NCI-H2107 (cell line): ENCODE measurements at places on chromosomes 2 and 18.

DNA sequence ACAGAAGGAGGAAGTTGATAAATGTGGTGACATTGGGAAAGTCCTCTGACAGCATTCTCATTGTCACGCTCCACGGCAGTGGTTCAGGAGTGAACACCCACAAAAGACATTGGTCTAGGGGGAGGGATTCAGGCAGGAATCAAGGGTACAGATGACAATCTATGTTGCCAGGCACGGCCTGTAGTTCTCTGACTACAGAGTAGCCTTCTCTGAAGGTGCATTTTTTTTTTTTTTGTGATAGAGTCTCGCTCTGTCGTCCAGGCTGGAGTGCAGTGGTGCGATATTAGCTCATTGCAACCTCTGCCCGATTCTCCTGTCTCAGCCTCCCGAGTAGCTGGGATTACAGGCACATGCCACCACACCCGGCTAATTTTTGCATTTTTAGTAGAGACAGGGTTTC is 7.4 kb upstream of the MOB1A start:
- DNase-seq: no peak

DNA sequence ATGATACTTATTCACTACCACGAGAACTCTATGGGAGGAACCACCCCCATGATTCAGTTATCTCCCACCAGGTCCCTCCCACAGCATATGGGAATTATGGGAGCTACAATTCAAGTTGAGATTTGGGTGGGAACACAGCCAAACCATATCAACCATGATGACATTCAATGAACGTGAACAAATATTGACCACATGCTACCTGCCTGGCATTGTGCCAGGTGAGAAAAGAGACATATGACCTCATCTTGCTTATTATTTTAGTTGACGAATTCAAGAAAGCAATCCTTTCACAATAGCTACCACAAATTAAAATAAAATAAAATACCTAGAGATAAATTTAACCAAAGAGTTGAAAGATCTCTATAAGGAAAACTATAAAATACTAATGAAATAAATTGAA is 286.5 kb upstream of the CRIM1 start:
- no peak for DNase-seq

- no peak for DNase-seq
These were observed 583 bp downstream of the CERS6 start for GRCh38 chr2:168456521-168457189.

DNA sequence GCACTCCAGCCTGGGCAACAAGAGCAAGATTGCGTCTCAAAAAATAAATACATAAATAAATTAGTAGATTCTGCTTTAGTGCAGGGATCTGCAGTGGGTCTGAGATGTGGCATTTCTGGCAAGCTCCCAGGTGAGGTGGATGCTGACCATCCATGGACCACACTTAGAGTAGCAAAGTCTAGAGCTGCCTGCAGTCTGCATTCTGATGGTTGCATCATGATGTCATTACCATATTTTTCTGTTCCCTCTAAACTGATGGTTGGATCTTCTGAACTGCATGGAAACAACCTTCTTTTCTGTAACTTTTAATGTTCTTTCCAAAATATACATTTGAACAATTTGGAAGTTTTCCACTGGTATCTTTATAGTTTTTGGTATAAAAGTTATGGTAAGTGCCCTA is 42.9 kb downstream of the MYL12B start:
- no peak for DNase-seq

DNA sequence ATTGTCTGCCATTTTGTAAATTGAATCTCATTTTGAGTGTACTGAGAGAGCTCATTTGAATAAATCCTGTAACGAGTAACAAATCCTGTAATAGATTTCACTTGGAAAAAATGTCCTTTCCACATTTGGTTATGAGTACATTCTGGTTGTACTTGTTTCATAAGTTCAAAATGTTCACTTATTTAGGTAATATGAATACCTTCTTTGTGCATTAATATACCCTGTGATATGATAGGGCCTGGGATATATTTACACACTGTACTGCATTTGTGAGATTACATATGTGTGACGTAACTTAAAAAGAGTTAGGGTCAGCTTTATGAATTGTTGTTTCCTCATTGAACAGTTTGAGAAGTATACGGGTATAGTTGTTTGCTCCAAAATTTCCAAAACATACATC is 16.1 kb downstream of the AGFG1 start:
- DNase-seq: no peak

GRCh38 chr18:52570975-52571374 is 231.0 kb downstream of the DCC start:
- DNase-seq: no peak

GRCh38 chr2:100352521-100352920 is 30.2 kb upstream of the LONRF2 start:
- DNase-seq: no peak

- DNase-seq: no peak
These were observed 1.4 kb downstream of the RAB1A start for GRCh38 chr2:65128297-65129190.

- DNase-seq: no peak
These were observed 443.2 kb upstream of the GYPC start for GRCh38 chr2:126212735-126213134.

DNA sequence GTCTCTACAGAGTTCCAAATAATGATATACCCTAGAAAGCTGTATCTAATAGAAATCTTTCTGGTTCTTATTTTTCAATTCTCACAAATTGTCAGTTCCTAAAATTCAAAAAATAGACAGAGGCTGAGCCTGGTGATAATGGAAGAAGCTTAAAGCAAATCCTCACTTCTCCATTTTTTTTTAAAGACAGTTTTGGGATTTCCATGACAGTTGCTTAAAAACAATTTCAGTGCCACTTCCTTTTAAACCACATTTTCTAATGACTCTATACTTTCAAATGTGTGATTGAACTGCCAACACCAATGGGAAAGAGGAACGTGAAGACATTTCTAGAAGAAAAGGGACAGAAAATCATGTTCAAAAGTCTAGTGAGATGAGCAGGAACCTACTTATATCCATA is 4.0 kb downstream of the GKN2 start:
- DNase-seq: no peak

DNA sequence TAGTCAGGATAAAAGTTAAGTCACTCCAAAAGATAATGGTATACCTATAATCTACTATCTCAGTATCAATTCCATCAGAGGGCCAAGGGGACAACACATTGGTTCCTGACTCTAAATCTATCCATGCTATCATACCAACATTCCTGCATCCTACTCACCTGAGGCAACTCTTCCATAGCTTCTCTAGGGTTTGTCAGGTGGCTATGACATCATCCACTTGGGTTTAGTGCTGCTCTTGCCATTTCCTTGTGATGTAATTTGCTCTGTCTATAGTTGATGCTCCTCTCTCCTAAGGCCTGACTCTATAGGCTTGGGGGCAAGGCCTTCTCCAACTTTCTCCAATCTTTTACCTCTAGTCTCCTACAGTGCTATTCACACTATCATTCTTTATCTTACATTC is 139.9 kb upstream of the FSHR start:
- no peak for DNase-seq

DNA sequence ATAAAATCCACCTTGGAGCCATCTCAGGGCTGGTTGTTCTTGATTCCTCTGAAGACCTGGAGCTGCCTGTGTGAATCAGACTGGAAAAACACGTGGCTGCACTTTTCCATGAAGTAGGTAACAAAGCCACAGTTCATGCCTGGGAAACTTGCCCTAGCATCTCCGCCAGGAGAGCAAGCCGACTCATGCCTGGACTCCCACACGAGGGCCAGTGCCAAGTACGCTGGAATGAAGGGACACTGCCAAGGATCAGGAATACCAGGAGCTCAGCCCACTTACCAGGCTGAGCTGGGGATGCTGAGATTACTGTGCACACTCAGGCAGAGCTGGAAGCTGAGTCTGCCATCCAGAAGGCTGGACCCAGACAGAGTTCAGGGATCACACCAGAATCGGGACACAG is 10.9 kb upstream of the FHL2 start:
- DNase-seq: no peak

- no peak for DNase-seq
These were observed 244.7 kb downstream of the HRH4 start for GRCh38 chr18:24704946-24705630.

GRCh38 chr2:168336786-168337388 is 89.5 kb upstream of the STK39 start:
- peak; percentile 15 for DNase-seq

DNA sequence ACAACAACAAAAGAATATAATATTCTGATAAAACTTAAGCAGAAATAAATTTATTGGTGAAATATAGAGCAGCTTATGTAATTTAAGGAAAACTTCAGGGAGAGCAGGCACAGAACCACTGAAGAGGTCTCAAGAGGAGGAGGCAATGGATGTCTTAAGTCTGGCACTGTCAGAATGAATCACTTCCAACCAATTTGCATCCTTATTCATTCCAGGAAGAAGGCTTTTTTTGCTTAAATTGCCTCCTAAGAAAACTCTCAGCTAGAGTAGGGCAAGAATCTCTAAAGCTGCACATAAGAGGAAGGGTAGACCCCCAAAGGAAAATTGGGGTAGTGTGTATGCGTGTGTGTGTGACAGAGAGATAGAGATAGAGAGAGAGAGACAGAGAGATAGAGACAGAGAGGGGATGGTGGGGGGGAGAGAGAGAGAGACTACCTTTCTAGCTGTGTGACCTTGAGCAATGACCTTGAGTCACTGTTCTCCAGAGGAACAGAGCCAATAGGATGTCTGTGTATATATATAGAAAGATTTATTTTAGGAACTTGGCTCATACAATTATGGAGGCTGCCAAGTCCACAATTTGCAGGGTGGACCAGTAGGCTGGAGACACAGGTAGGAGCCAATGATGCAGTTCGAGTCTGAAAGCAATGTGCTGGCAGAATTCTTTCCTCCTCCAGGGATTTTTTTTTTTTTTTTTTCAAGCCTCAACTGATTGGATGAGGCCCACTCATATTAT is 96.4 kb upstream of the LINC00305 start:
- DNase-seq: no peak

DNA sequence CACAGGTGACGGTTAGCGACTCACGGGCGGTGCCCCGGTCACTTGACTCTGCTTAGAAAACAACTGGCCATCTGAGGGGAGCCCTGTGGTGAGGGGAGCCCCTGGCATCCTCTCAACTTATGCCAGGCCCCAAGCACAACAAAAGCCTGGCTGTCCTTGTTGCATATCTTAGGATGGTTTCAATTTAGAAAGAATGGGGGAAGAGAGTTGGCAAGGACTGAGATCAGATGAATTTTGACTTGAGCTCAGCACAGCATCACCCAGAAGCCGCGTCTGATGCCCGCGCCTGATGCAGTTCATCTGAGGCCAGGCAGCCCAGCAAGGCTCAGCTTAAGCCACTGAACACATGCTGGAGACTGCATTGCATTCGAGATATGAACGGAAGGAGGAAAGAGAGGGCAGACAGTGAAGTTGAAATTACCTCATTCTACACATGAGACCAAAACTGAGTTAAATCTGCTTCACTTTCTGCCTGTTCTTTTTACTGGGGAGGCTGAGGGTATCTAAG is 36.8 kb downstream of the MYT1L start:
- no peak for DNase-seq
